ENCODE measurements at places on chromosomes 4 and X.

GRCh38 chr4:6548201-6548881 lies 26.6 kb upstream of the MAN2B2 start:
- DNase-seq = no peak

DNA sequence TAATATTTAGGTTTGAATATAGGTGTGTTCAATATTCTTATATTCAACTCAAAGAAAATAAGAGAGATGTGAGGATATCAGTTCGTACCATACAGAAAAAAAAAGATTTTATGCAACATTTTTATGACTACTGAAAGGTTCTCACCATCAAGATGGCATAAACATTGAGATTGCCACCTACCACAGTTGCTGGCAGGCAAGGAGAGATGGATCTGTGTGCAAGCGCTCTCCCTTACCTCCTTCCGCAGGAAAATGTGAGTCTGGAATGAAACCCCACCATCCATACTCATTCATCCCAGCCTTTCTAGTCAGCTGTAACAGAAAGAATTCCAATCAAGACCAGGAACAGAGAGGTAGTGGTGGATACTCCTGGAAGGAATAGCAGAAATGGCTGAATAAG lies 376.9 kb downstream of the PPP3CA start:
- no peak for DNase-seq

DNA sequence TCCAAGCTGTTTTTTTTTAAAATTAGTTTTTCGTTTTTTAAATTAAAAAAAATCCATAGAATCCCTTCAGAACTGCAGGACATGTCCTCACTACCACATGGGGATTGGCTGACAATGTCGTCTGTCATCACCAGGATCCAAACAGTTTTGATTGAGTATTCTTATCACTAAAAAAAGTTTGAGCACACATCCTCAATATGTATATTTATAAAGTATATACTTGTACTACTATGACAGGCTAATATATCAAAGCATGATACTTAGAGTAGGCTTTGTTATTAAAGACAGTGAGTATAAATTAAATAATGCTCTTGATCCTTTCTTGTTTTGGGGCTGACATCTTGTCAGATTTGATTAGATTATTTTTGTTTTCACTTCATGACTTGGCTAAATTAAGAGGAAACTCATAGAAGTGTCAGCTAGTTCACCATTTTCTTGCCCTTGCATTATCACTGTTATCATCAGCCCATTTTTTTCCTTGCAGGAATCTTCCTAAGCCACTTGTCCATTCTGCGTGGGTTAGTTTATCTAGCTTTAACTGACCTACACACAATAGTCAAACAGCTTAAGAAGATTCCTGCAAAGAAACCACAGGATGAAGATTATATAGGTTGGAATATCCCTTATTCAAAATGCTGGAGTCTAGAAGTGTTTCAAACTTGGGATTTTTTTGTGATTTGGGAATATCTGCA lies 92.8 kb downstream of the AMMECR1 start:
- DNase-seq = no peak

DNA sequence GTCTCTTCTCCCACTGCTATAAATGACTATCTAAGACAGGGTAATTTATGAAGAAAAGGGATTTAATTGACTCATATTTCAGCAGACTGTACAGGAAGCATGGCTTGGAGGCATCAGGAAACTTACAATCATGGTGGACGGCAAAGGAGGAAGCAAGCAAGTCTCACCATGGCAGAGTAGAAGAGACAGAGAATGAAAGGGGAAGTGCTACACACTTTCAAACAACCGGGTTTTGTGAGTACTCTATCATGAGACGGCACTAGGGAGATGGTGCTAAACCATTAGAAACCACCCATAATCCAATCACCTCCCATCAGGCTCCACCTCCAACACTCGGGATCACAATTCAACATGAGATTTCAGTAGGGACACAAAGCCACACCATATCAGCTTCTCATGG lies 11.1 kb downstream of the UBE2NL start:
- DNase-seq = no peak

- no peak for DNase-seq
These were observed 134.9 kb downstream of the MAML3 start for GRCh38 chr4:140018931-140019618.

DNA sequence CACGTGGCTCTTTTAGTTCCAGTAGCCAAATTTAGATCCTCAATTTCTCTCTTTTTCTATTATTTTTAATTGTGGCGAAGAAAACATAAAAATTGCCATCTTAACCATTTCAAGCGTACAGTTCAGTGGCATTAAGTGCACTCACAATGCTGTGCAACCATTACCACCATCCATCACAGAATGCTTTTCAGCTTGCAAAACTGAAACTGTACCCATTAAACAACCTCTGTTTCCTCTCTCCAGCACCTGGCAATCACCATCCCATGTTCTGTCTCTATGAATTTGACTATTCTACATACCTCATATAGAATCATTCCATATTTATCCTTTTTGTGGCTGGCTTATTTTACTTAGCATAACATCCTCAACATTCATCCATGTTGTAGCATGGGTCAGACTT lies 74.9 kb downstream of the METTL14 start:
- DNase-seq = no peak

DNA sequence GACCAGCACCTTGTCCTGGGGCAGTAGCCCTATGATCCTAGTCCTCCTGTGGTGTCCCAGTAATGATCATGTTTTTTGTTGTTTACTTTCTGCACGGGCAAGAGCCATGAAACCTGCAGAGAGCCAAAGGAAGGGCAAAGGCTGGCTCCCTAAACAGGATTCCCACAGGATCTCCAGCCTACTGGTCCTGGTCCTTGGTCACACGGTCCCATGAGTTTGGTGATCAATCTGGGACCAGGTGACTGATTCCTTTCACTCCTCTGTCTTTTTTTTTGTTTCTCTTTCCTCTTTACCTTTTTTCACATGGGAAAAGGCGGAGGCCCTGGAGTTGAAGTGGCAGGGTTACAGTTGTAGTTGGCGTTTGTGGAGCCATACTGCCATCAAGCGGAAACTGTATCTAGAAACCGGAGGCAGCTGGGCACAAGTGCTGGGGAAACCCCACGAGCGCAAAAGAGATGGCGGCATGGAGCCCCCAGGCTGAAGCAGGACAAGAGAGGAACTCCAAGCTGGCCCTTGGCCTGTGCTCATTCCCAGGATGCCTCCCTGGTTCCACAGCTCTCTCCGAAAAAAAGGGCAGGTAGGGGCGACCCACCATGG lies 34.6 kb downstream of the NBDY start:
- DNase-seq = no peak

- no peak for DNase-seq
These were observed 9.8 kb downstream of the DCAF8L2 start for GRCh38 chrX:27599928-27600327.

GRCh38 chrX:32408389-32408788 lies 803.0 kb downstream of the DMD start:
- no peak for DNase-seq

DNA sequence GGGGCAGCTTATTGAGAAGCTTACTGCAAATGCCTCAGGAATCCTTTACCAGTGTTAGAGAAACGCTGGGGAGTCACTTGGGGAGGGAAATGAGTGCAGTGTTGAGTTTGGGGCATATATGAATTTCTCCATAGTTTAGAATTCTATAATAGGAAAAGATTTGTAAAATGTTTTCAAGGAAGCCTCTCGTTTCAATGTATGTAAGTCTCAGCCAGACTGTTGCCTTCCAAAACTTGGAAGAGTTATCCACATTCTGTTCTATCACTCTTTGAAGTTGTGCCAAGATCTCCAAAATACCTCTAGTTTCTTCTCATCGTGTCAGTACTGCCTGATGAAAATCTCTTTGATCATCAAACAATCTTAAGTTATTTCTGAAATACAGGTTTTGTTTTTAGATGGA lies 565 bp upstream of the LRCH2 start:
- DNase-seq = no peak

DNA sequence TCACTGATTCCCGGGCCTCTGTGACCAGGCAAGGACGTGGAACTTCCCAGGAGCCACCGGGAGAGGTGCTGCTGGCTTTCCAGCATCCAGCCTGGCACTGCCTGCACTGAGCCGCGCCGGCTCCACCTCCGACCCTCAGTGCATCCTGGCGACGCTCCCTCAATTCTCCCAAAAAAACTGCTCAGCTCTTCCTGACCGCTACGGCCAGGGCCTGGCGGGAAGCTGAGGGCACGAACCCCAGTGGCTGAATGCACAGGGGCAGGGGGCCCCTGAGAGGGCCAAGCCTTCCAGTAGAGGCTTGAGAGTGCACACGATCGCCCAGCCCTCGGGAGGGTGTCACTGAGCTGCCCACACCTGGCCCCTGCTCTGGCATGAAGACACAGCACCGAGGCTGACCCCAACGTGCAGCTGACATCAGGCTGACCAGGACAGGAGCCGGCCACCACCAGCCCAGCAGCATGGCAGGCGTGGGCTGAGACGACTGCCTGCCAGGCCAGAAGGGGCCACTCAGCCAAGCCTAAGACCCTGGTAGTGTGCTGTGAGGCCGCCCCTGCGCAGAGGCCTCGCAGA lies 6.9 kb downstream of the CTBP1 start:
- DNase-seq = no peak

- DNase-seq = no peak
These were observed 100.8 kb upstream of the USP38 start for GRCh38 chr4:143083756-143084472.

Measured in T-helper 2 cell treated with Interferon-gamma antibody and Interleukin-4, amounts not matched to agents 5 μg/mL and 100 μg/mL, for 36 hours (primary cell).